Foreskin keratinocyte (primary cell): ENCODE measurements at places on chromosomes 2 and 18. TPM values are rescaled to one million over a fixed set of nuclear protein-coding genes. Genes with fewer than 3 reads are reported as not detected.

Gene HOXD12
- total RNA-seq: not detected in 2 replicates

Gene GKN1
- total RNA-seq: 0.41 TPM in 1 of 2 replicates, not detected in the other

GRCh38 chr2:233331536-233331935 is 22.8 kb upstream of the DGKD start:
- DNase-seq: no peak

Gene GPR39
- 10.5 and 11.3 TPM in 2 replicates for total RNA-seq

- DNase-seq: no peak
These were observed 151.8 kb upstream of the NT5C1B start for GRCh38 chr2:18741191-18741590.

DNA sequence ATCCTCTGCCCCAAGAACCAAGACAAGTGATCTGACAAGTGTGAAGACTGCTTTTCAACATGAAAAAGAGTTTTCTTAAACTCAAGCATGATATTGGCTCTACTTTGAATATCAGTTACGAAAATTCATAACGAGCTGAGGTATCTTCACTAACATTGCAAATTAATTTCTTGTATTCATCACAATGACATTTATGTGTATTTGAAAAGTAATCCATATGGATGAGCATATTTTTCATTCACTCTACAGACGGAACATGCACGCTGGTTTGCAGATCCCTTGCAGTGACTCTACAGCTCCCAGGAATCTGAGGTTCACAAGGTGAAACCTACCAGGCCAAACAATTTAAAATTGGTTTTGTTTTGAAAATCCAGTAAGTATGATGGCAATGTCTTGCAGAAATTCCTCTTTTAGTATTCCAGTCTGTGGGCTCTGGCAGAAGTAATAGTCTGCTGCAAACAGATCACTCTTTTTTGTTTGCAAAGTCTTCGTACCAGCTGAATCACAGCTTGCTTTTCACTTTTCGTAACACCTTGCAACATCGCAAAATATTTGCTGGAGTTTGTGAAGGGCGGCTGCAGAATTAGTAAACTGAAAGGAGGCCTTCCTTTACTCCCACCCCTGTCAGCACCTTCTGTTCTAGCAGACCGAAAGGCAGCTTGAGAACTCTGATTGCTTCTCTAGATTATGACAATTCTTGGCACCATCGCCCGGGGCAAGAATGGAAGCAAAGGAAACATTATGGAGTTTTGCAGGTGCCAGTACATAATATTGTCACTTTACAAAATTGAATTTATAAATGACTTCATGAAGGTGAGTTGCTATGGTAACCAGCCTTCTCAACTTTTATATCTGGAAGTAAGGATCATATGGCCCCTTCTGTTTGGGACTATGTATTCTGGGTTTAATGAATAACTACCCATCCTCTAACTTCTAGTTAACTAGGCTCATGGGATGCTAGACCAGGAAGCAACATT is 168.7 kb downstream of the TMEM247 start:
- no peak for DNase-seq

DNA sequence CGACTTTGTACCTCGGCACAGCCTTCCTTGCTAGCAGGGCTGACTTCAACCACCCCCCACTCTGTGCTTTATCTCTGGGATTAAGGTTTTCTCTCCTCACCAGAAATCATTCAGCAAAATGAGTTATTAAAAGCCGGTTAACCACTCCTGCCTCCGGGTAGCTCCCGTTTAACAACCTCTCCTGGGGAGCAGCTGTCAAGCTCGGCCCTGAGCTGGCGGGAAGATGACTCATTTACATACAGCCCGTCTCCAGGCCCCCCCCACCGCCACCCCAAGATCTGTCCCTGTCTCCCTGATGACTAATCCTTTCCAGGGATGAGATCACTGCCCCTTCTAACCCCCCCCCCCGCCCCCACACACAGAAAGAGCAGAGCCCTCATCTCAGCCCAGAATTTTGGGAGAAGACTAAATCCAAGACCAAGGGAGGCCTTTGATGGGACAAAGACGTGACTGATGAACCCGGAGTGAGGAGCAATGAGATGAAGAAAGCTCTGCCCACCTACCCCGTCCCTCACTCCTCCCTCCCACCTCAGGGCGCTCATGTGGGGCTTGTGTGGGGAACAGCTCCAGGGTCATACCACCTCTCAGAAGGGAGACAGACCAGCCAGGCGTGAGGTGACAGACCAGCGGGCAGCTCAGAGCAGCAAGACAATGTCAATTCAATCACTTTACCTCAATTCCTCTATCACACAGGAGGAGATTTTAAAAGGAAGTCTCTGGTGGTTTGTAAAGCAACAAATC is 131.4 kb downstream of the MSH2 start:
- DNase-seq: peak; percentile 39

Gene TMEM163
- total RNA-seq: not detected in 2 replicates

DNA sequence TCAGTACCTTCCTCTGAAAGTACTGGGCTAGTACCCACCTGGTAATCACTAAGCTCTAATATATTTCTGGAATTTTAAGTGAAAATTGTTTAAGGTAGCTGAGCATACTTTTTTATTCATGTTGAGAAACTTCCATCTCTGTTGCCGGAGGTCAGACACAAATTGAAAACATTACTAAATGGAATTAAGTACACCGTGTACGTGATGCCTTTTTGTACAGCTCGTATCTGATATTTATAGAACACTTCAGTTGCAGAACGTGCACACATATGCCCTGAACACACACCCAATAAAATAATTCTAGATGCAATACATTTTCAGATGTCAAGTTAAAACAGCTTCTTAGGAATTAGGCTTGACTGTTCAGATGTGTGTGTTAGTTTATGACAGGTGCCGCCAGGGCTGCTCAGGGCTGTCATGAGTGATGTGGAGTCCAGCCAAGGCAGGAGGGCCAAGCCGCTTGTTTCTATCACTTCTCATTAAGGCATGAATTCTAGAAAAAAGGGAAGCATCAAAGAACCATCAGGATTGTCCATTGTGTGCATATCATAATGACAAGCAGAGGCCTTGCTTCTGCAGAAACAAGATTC is 80.9 kb upstream of the FOSL2 start:
- DNase-seq: peak; percentile 73

Gene ALPP
- not detected in 2 replicates for total RNA-seq

Gene MEX3C
- total RNA-seq: 57.0 and 66.5 TPM in 2 replicates

Gene SPATA3
- not detected in 2 replicates for total RNA-seq

Gene G6PC2
- not detected in 2 replicates for total RNA-seq

Gene SPHKAP
- not detected in 2 replicates for total RNA-seq

DNA sequence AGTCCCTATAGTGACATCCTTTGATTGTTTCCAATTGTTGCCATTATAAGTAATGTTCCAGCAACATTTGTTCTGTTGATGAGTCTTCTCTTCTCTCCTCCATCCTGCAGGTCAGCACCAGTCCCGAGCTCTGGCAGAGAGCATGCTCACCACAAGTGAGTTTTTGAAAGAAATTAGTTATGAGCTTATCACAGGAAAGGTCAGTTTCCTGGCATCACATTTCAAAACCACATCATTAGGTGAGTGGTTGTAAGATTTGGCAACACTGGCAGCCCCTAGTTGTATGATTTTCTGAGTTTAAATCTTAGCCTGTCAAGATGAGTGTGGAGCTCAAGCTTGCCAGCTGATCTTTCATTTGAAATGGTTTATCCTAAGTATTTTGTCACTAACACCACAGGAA is 149.6 kb downstream of the ESCO1 start:
- no peak for DNase-seq

DNA sequence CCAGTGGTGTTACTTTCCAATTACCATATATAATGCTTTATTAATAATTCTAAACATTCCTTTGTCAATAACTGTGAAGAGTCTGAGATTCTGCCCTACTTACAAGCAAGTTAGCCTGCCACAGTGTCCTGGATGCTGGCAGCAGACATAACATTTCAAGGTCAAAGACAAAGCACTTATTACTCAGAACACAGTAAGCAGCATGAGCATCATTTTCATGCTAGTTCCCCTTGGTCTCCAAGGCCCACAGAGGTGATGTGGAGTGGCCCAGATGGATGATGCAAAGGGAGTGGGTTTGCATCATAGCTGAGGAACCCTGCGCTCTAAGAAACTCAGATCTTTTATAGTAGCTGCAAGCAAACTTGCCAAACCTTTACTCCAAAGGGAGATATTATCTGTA is 349.7 kb downstream of the ZEB2 start:
- DNase-seq: no peak

Gene FAM161A
- 3.3 and 3.8 TPM in 2 replicates for total RNA-seq

GRCh38 chr2:57376985-57377384 is 669.6 kb upstream of the VRK2 start:
- no peak for DNase-seq

- no peak for DNase-seq
These were observed 4.2 kb downstream of the SLC40A1 start for GRCh38 chr2:189576396-189576795.

DNA sequence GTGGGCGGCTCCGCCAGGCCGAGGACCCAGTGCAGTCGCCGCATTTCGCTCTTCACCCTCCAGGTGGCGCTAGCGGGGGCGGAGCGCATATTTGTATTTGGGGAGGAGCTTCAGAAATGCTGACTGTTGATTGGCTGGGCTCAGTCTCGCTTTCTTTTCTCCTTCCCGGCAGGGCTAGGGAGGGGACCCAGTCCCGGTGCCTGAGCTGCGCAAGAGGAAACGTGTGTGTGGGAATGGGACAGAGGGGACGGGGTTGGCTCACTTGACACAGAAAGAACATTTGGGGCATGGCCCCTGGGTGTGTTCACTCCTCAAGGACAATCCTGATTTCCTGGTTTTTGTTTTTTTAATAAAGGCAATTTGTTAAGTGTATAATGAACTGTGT is 20.3 kb upstream of the DNMT3A start:
- DNase-seq: peak; percentile 80

GRCh38 chr2:199984755-199985154 is 29.4 kb downstream of the MAIP1 start:
- no peak for DNase-seq

DNA sequence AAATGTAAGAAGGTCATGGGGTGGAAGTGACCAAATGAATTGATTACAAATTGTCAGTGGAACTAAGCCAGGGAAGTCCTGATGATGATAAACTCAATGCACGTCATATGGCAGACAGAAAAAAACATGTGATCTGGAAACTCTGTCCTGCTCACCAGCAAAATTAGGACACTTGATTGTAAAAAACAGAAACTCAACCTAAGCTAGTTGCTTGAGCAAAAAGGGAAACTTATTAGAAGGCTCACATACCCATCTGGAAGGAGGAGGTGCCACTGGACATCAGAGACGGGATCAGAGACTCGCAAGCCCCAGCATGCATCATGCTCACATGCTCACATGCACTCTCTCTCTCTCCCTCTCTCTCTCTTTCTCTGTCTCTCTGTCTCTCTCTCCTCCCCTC is 96.8 kb downstream of the SP3 start:
- DNase-seq: no peak

Gene GBX2
- total RNA-seq: 0.14 and 0.24 TPM in 2 replicates

Gene TUBA3E
- total RNA-seq: not detected in 2 replicates

DNA sequence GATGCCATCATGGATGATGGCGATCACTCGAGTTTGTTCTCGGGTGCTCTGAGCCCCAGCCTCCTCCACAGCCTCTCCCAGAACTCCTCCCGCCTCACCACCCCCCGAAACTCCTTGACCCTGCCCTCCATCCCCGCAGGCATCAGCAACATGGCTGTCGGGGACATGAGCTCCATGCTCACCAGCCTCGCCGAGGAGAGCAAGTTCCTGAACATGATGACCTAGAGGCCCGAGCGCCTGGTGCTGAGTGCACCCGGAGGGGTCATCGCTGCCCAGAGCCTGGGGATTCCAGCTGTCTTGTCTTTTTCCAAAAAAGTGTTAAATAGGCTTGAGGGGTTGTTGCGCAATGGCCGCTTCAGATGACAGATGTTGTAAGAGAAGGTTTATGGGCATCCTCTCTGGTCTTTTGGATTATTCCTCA is 254.8 kb downstream of the GLI2 start:
- no peak for DNase-seq

Gene FAM110C
- 10.6 and 11.9 TPM in 2 replicates for total RNA-seq

Gene ANKRD23
- 0.92 and 1.2 TPM in 2 replicates for total RNA-seq

DNA sequence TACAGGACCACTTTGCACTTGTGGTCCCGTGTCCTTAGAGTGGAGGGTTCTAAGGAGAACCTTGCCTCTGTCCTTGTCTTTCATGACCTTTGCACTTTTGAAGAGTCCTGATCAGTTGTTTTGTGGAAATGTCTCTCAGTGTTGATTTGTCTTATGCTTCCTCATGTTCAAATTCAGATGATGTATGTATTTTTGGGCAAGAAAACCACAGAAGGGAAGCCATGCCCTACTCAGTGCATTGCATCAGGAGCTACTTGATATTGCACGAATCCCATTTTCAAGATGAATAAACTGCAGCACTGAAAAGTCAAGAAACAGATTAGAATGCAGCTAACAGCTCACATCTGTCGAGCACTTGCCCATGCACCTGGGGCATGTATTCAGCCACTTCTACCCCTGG is 152.2 kb downstream of the INHBB start:
- no peak for DNase-seq

DNA sequence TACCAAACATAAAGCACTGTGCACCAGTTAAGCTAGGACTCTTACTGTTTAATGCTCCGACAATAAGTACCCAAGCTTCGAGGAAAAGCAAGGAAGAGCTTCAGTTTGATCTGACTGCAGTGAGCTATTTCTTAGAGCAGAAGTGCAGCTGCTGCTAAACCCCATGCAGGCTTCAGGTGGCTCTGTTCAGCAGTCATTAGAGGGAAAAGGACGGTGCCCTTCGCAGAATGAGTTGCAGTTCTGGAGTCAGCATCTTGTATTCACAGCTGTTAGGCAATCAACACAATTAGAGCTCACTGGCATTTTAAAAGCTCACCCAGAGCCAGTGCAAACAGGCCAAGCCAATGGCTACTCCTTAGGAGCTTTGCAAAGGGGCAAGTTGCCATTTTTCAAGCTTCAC is 1.5 kb upstream of the CERKL start:
- DNase-seq: no peak

DNA sequence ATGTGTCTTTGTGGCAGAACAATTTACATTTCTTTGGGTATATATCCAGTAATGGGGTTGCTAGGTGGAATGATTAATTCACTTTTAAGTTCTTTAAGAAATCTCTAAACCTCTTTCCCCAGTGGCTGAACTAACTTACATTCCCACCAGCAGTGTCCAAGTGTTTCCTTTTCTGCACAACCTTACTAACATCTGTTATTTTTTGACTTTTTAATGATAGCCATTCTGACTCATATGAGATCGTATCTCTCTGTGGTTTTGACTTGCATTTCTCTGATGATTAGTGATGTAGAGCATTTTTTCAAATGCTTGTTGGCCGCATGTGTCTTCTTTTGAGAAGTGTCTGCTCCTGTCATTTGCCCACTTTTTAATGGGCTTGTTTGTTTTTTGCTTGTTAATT is 43.1 kb upstream of the PTH2R start:
- DNase-seq: peak; percentile 40

- no peak for DNase-seq
These were observed 153.7 kb upstream of the NCK2 start for GRCh38 chr2:105590780-105591660.

DNA sequence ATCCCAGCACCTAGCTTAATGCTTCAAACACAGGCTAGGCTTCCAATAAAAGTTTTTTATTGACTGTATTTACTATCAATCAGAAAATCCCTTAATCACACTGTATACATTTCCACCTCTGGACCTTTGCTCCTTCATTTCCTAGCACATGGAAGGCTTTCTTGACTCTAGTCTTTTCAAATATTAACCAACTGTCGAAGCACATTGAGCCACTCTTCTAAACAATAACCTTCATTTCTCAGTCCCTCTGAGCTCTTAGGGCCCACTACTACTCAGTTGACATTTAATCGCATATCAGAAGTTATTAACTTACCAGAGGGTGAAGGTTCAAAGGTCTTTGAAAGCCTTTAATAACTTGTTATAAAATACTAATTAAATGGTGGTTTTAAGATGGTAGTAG is 37.4 kb downstream of the CERKL start:
- no peak for DNase-seq

Gene CCDC68
- 3.9 and 4.0 TPM in 2 replicates for total RNA-seq

GRCh38 chr2:7096726-7097352 is 179.6 kb downstream of the RNF144A start:
- DNase-seq: no peak

GRCh38 chr2:126894082-126894481 is 4.6 kb upstream of the TEX51 start:
- no peak for DNase-seq
